NCI-H2029 (cell line): ENCODE measurements at places on chromosomes 4 and X.

GRCh38 chr4:73883306-73883705 lies 14.1 kb downstream of the CXCL1 start:
- DNase-seq, result no peak

DNA sequence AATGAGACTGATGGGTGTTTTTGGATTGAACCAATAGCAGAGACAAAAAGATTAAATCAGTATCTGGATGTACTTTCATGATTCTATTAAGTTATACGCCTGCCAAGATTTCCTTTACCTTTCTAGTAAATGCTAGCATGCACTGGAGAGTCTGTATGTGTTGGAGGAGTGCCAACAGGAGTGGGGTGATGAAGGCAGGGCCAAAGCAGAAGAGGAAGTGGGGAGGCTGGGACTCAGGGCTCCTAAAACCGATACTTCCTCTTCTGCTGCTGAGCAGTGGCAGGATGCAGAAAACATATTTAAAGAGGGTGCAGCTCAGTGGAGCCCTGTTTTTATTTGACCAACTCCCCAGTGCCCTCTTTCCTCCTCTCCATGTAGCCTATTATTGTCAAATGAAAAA lies 5.6 kb downstream of the CYSLTR1 start:
- DNase-seq, result no peak

GRCh38 chrX:50704360-50704759 lies 109.6 kb downstream of the SHROOM4 start:
- DNase-seq, result no peak

DNA sequence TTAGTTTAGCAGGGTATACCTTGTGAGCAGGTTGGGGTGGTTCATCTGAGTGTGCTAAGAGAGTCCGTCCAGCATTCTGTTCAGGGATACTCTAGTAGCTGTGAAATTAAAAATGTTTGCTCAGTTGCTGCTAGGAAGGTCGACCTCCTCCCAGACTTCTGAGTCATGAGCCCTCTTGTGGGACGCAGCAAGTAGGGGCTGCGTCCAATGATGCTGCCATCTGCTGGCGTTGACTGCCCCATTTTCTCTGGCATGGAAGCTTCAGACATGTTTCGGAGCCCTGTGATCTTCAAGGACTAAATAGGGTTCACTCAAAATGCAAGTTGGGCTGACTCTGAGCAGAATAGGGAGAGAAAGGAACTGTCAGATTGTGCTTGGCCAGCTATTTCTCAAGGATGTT lies 201.0 kb upstream of the ARSJ start:
- no peak for DNase-seq

DNA sequence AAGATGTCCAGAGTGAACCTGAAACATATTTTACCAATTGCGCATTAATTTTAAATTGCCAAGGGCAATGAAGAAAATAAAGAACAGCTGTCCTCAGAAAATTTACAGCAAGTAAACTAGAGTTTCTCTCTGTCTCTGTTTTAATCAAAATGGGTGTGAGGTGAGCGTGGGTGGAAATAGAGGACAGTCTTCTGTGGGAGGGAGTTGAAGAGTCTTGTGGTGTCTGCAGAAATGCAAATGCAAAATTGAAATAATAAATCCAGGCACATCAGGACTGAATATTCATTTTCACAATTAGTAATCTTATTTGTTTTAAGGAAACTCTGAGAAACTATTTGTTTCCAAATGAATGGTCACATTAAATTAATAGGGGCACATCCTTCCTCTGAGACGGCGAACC lies 192.0 kb downstream of the ARHGAP10 start:
- DNase-seq, result no peak

- DNase-seq, result no peak
Measured at GRCh38 chr4:18227880-18228279, 206.3 kb upstream of the LCORL start.

DNA sequence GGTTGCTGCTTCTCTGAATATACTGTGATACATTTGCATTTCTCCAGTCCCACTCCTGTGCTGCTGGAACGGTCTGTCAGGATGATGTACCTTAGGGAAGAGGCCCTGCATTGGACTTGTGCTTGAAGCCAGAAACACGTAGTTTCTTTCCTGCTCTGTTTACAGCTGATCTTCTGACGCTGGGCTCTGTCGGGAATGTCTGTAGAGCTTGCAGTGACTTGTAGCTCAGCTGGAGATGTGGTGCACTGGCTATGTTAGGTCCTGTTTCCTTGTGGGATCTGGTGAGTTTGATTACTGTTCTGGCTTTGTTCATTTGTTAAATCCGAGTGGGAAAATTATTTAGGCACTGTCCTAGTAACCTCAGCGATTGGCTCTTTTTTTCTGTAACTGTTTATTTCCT lies 137.2 kb upstream of the WDR1 start:
- no peak for DNase-seq

GRCh38 chrX:128973033-128973432 lies 550.3 kb downstream of the SMARCA1 start:
- DNase-seq, result no peak

GRCh38 chr4:181838253-181838652 lies 404.9 kb upstream of the TENM3 start:
- DNase-seq, result no peak

- DNase-seq, result no peak
Measured at GRCh38 chr4:138311771-138312535, 69.8 kb upstream of the SLC7A11 start.

DNA sequence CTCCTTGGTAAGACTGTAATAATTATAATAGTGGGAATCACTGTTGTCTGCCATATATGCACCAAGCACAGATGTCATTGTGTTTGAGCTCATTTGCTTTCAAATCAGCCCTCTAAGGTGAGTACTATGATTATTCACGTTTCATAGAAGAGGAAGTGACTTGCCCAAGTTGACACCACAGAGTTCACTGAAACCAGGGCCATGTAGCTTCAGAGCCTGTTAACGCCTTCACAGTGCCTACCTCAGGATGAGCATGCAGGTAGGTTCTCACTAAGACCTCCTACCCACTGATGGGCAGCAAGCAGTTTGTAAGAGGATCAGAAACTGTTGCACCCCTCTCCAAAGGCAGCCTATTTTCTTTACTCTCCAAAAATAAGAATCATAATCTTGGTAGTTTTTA lies 27.4 kb downstream of the TMPRSS11A start:
- DNase-seq, result no peak

DNA sequence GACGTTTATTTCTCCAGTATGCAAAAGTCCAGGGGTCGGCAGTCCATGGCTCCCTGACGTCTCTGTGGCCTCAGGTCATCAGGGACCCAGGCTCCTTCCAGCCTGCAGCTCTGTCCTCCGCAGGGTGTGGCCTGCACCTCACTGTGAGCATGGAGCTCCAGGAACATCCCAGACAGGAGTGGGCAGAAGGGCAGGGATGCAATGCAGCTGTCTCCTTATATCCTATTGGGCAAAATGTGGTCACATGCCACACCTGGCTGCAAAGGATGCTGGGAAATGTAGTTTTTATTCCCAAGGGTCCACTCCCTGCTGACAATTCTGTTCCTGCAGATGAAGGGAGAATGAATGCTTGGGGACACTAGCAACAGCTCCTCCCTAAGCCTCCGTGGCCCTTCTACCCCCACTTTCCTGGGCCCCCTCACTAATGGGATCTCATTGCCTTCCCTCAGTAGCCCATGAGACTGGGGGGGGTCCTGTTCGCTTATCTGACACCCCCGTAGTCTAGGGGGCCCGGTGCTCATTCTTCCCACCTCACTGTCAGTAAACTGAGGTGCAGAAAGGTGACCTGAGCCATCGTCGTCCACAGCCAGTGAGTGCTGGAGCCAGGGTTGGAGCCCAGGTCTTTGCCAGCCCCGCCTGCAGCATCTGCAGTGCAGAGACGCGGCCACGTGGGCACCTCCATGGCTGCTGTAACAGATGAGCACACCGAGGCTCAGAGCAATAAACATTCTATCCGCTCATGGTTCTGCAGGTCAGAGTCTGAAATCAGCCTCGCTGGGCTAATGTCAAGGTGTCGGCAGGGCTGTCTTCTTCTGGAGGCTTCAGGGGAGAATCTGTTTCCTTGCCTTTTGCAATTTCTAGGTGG lies 5.9 kb upstream of the GRPEL1 start:
- peak; percentile 26 for DNase-seq

DNA sequence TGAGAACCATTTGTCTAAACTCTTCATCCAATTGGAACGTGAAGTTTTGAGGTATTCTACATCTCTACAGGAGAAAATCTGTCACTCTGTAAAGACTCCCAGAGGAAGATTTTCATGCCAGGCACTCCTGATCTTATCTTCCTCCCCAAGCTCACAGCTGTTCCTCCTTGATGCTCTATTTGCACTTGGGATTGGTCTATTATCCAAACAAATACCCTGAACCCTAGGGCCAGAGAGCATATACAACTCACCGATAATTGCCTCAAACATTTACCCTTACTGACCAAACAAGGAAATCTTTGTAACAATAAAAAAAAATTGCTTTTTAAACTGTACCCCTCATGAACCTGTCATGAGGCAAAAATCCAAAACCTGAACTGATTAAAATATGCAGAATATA lies 372.7 kb downstream of the SH2D1A start:
- no peak for DNase-seq

DNA sequence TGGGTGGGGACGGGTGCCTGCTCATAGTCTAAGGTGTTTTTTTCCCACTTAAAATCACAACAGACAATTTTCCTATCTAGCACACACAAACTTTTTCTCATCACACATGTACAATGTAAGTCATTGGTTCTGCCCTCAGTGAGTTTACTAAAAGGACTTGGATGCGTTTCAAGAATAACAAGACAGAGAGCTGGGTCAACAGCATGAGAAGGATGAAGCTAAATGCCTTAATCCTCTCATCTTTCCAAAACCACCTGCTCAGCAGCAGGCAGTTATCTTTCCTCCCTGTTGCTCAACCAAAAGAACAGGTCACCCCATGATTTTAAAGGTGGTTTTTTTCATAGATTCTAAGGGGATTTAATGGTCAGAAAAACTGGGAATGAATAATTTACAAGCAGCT lies 40.1 kb downstream of the OFD1 start:
- no peak for DNase-seq

GRCh38 chrX:66994729-66995128 lies 355.9 kb upstream of the EDA2R start:
- no peak for DNase-seq

DNA sequence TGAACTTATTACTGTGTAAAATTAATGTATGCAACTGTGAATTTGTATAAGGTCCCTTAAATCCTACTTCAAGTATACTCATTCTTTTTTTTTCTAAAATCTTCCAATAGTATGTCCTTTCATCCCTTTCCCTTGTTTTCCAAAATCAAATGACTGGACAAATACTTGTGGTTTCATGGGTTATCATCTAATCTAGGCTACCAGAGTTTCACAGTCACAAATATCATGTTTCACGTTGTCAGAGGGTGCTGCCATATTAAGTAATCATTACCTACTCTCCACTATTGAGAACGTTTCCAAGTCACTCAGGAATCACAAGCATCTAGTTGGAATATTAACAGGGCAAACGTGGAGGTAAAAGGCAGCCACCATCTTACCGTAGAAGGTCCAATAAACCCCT lies 1235.0 kb upstream of the TENM3 start:
- DNase-seq, result no peak

DNA sequence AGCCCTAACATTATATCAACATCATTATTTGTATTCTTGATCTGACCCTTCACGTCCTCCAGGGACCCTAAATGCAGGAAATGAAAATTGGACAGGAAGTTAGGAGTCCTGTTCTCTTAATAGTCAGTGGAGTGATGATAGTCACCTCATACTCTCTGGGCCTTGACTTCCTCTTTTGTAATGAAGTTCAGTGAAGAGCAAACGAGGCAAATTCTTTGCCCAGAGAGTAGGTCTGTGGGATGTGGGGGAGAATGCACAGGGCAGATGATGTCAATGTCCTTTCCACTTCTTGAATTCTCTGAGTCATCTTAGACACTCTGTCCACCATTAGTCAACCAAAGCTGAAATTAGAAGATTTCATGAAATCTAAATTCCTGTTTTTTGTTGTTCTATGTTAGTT lies 17.1 kb upstream of the GPRIN3 start:
- no peak for DNase-seq

GRCh38 chr4:56400560-56400959 lies 13.3 kb upstream of the AASDH start:
- no peak for DNase-seq

DNA sequence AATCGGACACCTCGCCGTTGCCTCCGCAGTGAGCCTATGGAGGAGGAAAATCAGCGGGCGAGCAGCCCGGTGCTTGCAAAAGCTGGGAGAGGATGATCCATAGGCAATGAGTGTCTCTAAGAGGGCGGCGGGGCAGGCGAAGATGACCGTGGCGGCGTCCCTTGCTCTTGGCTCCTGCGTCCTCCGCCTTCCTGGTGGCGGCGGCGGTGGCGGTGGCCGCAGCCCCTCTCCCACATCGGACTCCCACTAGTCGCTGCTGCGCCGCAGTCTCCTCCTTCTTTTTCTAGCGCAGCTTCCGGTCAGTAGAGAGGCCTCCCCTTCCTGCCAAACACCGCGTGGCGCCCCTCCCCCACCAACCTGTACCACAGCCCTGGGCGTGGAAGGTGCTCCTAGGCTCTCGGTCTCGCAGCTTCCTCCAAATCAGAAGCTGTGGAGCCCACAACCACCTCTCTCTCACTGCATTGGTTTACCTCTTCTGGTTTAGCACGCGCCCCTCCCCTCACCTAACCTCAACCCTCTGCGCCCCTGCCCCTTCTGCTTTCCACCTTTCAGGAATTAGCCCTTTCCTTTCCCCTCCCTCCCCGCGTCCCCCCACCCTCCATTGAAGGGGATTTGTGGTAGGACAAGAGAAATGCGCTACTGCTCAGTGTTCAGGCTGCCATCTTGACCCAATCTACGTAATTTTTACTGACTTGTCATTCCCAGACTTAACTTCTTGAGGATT lies at the start of gene SPIN3:
Gene SPIN3 (minus strand): TSS at position 271 of the 724 bp plus-strand sequence. CDS start 594 bp downstream, outside the sequence.
- peak; percentile 83 for DNase-seq

DNA sequence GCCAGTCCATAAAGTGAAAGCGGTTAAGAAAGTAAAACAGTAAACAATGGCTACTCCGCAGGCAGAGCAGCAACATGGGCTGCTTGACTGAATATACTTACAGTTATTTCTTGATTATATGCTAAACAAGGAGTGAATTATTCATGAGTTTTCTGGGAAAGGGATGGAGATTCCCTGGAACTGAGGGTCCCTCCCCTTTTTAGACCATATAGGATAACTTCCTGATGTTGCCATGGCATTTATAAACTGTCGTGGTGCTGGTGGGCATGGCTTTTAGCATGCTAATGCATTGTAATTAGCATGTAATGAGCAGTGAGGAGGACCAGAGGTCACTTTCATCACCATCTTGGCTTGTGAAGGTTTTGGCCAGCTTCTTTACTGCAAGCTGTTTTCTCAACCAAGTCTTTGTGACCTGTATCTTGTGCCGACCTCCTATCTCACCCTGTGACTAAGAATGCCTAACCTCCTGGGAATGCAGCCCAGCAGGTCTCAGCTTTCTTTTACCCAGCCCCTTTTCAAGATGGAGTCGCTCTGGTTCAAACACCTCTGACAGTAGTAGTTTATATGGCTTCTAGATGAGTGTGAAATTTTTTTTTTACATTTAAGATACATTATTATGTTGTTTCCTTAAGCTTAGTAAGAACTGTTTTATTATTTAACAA lies 514.8 kb upstream of the TENM3 start:
- no peak for DNase-seq

DNA sequence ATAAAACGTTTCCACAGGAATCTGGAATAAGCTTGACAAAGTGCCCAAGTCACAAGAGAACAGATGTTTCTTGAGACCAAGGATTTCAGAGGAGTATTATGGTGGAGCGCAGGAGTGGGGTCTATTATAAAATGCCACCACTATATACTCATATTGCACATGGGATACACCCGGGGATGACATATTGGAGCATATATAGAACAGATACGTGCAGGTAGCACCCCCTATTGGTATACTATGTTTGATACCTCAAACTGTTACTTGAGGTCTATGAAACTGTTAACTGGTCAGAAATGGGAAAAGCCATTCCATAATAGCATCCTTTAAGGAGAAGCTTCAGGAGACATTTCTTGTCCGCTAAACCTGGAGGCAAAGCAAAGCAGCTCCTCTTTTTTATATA lies 86.0 kb downstream of the PCYT1B start:
- no peak for DNase-seq
